CD4-positive, alpha-beta T cell treated with Interferon gamma for 1 hour (primary cell): ENCODE measurements at places on chromosomes 6 and 20.

DNA sequence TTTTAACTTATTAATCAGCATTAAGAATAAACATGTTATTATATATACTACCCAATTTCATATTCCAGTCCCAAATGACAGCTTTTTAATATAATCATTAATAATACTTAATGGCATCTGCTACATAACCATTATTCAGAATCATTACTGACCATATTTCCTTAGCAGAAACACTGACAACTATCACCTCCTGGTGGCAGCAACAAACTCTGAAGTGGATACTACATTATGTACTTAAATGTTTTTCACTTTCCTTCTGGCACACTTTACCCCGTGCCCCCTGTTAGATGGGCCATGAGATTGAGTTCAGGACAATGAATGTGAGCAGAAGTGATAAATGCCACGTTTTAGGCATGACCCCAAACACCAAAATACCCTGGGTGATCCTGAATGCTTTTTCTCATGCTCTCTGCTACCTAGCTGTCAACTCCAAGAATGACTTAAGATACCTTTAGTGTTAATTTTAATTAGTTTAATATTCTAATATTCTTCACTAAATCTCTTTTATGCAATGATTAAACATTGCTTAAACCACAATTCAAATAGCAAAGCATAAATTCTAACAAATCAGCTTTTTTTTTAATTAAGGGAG lies 77.1 kb downstream of the LMBRD1 start:
- no peak for DNase-seq

- DNase-seq = no peak
These were observed 757 bp downstream of the RAET1E start for GRCh38 chr6:149897015-149897697.

- no peak for DNase-seq
These were observed 345.1 kb upstream of the AGPAT4 start for GRCh38 chr6:161618831-161619454.

GRCh38 chr6:150764334-150765066 lies 101.0 kb upstream of the MTHFD1L start:
- no peak for DNase-seq

- peak; percentile 78 for DNase-seq
These were observed 15.5 kb downstream of the COL9A3 start for GRCh38 chr20:62832212-62832922.

DNA sequence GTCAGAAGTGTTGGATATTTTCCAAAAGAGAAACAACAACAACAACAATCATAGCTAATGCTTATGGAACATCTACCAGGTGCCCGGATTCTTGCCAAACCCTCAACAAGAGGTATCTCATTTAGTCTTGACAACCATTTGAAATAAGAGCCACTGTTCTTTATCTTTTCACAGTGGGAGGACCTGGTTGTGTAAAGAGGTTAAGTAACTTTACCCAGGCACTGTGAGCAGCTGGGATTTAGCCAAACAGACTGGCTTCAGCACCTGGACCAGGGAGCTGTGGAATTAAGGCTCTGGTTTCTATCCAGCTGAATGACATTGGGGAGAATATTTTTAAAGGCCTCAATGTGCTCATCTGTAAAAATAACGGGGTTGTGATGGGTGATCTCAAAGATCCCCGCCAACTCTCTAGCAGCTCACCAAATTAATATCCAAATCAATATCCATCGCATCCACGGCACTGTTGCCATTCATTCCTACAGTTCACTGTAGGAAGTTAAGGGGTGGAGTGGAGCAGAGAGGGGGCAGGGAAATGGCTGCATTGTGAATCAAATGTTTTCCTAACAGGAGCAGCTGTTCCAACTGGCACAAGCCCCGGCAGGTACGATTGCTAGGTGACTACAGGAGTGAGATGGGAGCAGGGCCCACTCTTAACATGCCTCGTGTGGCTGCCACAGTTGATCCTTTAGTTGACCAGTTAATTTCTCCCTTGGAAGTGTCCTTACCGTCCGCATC lies 61.8 kb downstream of the GCNT2 start:
- no peak for DNase-seq

- no peak for DNase-seq
These were observed 1.2 kb upstream of the TP53RK start for GRCh38 chr20:46690219-46691106.

- DNase-seq = no peak
These were observed 13.6 kb downstream of the PKIG start for GRCh38 chr20:44596010-44596409.

DNA sequence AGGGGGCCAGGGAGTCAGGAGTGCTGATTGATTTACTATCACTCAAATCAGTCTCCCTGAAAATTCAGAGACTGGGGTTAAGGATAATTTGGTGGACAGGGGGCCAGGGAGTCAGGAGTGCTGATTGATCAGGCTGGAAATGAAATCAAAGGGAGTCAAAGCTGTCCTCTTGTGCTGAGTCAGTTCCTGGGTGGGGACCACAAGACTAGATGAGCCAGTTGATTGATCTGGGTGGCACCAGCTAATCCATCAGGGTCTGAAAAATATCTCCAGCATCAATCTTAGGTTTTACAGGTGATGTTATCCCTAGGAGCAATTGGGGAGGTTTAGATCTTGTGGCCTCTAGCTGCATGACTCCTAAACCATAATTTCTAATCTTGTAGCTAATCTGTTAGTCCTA lies 6.1 kb upstream of the AFG1L start:
- DNase-seq = no peak

DNA sequence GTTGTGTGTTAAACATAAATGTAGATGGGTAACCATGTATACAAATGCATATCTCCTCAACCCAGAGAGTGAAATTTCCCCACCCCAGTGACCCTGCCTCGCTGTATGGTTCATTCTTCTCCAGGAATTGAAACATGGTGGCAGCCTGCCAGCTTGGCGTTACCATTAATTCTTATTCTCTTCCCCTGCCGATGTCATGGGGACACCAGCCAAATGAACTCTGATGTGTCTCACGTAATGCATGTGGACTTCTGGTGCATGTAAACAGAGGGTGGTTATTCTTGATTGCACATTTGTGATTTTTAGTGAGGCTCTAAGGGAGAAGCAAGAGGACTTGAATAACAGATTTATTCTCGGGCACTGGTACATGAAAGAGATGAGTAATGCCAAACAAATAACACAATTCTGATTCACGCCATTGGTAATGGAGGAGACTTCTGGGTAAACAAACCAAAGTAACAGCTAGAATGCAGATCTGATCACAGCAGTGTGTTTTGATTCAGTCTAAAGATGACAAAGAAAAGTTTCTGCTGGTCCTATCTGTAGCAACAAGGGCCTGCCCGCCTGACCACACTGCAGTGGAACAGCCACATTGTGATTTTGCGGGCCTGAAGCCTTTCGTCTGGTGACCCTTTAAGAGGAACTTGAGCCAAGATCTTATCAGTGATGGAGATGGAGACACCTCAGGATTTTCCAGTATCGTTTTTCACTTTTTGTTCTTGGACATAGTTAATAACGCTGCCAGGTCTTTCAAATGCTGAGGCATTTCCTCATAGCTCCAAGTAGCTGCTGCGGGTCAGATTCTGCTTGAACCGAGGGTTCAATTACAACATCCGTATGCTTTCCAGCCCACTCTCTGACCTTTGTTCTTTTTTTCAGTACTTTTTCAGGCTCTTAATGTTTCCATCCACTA lies 171.8 kb upstream of the AKAP12 start:
- DNase-seq = no peak

DNA sequence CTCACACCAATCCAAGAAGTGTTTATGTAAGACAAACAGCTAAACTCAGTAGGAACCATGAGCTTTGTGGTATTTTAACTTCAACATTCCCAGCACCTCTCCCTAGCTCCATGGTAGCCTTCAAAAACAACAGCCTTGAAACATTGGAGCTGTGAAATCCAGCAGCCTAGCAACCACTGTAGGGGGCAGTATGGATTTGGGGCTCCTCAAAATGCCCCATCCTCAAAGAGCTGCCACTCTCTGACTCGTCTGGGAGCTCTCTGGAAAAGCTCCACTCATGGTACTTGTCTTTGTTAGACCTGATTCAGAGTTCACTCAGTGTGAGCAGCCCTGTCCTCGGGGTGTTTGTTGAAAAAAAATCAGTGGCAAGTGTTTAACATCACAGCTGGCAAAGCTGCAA lies 82.9 kb downstream of the KIF6 start:
- DNase-seq = no peak

DNA sequence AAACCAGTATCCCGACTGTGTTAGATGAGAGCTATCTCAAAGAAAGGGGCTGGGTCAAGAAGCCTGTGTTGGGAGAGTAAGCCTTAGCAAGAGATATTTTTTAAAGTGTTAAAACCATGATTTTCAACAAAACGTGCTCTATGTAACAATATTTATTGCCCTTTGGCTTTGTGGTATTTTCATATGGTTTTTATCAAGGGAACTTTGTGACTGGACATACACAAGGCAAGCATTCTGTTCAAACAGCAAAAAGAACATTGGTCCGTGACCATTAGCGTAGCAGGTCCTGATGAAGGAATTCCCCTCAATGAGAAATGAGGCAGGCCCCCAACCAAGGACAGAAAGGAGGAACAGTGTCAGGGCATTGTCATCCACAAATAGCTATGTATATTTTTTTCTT lies 222.6 kb downstream of the MYLK4 start:
- no peak for DNase-seq

DNA sequence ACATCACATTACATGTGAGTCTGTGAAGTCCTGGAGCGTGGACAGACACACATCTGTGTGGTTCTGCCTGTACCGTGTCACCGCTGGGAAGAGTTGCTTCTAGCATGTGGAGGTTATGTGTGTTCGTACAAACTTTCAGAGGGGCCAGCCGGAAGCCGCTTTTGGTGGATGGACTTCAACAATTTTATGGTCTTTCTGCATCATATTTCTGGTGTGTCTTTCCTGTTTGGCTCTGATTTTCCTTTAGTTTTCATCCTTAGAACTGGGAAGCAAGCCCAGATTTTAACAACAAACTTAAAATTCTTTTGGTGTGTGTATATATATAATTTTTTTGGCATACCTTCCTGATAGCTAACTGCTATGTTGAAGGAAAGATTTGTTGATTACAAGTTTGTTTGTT lies 71.2 kb downstream of the TIAM2 start:
- DNase-seq = no peak

DNA sequence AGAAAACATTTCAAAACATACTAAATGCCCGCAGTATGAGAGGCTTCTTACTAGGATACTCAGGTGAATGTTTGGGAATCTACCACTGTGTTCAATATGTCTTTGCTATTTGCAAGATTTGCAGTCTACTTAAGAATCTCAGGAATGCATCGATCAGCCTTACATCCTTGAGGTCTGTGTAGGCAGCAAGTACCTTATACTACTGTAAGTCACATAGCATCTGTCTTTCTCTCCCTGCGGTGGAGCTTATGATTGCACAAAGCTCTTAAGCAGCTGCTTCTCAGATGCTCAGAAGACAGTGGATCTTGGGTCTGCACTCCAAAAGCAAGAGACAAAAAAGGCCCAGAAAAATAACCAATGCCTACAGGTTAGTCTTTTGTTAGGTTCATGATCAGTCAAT lies 21.4 kb downstream of the PCSK2 start:
- no peak for DNase-seq

DNA sequence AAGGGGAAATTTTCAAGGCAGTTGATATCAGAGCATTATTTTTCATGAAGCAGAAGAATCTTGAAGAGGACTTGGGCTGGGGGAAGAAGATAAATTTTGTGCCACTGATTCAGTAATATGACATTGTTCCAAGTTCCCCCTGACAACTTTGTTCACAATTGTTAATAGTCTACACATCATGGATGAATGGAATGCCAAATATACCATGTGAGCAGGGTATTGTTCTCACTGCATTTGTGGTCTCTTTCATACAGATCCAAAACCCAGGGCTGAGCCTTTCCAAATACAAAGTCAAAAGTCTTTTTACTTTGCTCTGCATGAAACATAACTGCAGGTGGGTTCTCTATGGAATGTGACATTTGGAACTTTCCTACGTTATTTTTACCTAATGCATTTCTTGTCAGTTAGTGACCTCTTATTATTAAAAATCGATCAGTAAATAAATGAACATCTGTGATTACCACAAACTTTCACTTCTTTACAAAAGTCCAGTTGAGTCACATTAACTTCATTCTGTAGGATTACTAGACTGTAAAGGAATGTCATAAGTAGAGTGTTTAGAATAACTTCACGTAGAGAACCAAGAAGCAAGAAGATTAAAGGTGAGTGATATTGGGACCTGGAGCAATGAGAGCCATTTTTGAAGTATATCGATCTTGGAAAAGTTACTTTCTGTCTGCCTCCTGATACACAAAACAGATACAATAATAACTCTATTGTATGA lies 100.9 kb downstream of the RCAN2 start:
- DNase-seq = no peak
